Kidney epithelial cell (primary cell): ENCODE measurements at places on chromosomes 2 and 18. TPM values are rescaled to one million over a fixed set of nuclear protein-coding genes. Genes with fewer than 3 reads are reported as not detected.

The UGT1A4 gene
- not detected in 2 replicates for total RNA-seq

DNA sequence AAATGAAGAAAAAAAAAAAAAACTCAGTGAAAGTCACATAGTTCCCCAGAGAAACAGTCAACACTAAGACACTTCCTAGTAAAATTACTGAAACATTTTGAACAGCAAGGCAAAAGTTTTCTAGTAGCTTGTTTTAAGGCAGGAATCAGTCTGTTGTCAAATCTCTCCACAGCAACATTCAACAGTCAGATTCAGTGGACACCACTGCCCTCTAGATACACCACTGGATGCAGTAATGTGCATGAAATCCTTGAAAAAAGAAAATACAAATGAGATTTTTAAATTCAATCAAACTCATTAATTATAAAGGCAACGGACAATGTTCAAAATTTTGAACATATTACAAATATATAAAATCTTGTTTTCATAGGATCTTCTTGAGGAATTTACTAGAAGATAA, 46.4 kb downstream of the GRB14 start:
- no peak for DNase-seq

The NFE2L2 gene
- total RNA-seq = 74.2 and 77.9 TPM in 2 replicates

DNA sequence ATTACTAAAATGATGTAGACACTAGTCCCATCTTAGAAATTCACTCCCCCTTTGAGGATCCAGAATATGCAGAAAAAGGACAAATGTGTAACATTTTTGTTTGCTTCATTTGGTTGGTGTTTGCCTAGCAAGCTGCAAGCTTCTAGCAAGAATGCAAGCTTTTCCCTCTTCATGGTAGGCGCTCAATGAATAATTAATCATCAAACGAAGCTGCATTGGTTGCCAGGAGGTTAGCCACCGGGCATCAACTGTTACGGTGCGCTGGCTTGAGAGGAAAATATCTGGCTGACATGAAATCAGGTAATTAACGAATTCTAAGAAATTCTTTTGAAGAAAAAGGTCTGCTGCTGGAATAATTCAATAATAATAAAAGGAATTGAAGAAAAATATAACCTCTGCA, 341.0 kb upstream of the KYNU start:
- no peak for DNase-seq

DNA sequence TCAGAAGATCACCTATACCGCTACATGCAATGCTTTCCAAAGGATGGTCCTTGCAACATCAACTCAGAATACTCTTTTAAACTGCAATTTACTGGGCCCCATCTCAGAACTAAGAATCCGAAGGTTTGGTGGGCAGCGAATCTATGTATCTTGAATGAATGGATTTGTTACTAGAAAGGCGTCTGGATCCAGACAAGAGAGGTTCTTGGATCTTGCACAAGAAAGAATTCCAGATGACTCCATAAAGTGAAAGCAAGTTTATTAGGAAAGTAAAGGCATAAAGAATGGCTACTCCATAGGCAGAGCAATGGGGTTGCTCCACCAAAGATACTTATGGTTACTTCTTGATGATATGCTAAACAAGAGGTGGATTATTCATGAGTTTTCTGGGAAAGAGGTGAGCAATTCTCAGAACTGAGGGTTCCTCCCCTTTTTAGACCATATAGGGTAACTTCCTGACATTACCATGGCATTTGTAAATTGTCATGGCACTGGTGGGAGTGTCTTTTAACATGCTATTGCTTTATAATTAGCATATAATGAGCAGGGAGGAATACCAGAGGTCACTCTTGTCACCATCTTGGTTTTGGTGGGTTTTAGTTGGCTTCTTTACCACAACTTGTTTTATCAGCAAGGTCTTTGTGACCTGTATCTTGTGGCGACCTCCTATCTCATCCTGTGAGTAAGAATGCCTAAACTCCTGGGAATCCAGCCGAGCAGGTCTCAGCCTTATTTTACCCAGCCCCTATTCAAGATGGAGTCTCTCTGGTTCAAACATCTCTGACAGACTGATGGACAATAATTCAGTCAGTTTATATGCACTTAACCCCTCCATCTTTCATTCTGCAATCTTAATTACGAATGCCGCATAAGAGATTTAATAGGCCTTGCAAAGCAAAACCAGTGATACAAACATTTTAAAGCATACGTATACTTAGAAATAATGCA, 7.5 kb upstream of the RMDN2 start:
- no peak for DNase-seq

GRCh38 chr2:47657886-47658489, 125.0 kb upstream of the MSH6 start:
- DNase-seq = no peak

The ARHGEF33 gene
- total RNA-seq = 0.14 and 0.46 TPM in 2 replicates

The GLI2 gene
- total RNA-seq = 4.8 and 4.9 TPM in 2 replicates

The COL3A1 gene
- total RNA-seq = 13.4 and 14.5 TPM in 2 replicates

The GNAL gene
- 9.6 and 14.7 TPM in 2 replicates for total RNA-seq

- no peak for DNase-seq
Observed at GRCh38 chr18:67731851-67732250, 215.3 kb upstream of the DSEL start.

GRCh38 chr2:74676331-74676730, 22.3 kb downstream of the SEMA4F start:
- DNase-seq = no peak

- no peak for DNase-seq
Observed at GRCh38 chr2:105243961-105244360, 2.4 kb downstream of the GPR45 start.

DNA sequence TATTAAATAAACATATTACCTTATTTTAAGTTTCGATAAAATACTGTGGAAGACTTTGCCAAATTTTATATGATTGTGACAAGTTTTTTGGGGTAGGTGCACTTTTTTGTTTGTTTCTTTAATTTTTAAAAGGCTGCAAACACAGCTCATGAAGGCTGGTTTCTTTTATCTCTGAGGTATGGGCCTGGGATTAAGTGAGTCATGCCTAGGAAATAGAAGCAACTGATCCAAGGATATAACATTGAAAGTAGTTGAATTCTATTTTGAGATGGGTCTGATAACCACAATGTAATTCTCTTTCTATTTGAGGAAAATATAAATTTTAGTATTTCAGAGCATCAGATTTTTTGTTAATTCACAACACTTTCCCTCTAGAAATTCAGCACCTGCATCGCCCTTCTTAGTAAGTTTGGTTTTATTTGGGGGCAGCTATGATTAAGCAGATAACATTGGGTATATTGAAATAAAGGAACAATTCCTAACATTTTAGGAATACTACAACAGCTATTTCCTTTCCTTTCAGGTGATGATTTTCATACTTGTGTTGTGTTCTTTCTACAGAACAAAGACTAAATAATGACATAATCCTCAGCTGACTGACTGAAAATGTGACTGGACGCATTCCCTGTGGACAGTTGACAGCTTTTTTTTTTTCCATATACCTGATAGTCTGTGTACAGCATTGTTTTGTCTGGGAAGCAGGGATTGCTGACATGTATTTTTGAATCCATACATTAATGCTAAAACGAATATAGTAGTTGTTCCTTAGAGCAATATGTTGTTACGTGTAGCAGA, 16.8 kb downstream of the RBM45 start:
- DNase-seq = no peak

The ORMDL1 gene
- 75.2 and 79.1 TPM in 2 replicates for total RNA-seq

- DNase-seq = no peak
Observed at GRCh38 chr2:35585972-35586371, 769.6 kb upstream of the CRIM1 start.

GRCh38 chr18:43054815-43055519, 60.5 kb downstream of the RIT2 start:
- DNase-seq = no peak

DNA sequence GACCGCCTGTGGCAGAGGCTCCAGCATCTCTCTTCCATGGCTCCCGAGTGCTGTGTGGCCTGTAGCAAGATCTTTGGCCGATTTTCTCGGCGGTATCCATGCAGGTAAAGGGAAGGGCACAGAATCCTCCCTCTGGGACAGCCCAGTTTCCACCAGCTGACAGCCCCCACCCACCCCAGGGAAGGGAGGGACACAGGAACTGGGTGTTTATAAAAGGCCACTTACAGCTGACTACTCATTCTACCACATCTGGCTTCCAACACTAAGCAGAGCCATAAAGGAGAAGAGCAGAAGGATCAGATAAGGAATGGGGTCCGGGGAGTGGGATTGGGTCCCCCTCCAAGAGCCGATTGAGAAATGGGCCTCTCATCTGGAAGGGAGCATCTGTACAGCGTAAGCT, 20.2 kb downstream of the RUFY4 start:
- no peak for DNase-seq

The ATOH8 gene
- total RNA-seq = 0.41 and 1.0 TPM in 2 replicates

The SERPINB12 gene
- not detected in 2 replicates for total RNA-seq

- DNase-seq = peak; percentile 58
Observed at GRCh38 chr2:67790622-67791021, 272.2 kb downstream of the C1D start.

GRCh38 chr2:217261452-217261851, 401.6 kb upstream of the TNP1 start:
- no peak for DNase-seq

GRCh38 chr2:201233812-201234662, 26.3 kb upstream of the CASP8 start:
- DNase-seq = no peak

- DNase-seq = no peak
Observed at GRCh38 chr18:61216051-61216450, 117.2 kb upstream of the CDH20 start.

DNA sequence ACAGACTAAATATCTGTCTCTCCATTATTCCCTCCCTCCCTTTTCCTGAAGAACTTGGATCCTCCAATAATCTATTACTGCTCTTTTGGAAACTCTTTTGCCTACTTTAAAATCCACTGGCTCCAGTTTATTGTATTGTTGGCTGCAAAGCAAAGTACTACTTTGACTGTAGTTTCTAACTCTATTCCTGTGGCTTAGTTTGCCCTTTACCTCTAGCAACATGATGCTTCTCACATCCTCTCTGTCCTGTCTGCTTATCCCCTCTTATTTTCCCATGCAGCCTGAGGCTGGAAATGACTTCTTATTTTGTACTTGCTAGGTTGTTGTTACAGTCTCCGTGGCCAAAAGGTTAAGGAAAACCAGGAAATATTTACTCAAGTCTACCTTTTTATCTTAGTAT, 26.8 kb downstream of the PDK1 start:
- DNase-seq = no peak

The FOXI3 gene
- total RNA-seq = 0.21 TPM in 1 of 2 replicates, not detected in the other

- no peak for DNase-seq
Observed at GRCh38 chr2:134532537-134532936, 186.3 kb downstream of the TMEM163 start.
